ENCODE measurements at places on chromosomes 7 and 10.
A peak's percentile ranks its signal among the peaks of the same experiment; 100 is the strongest.

GRCh38 chr7:49791088-49791741 lies 17.8 kb downstream of the VWC2 start:
- DNase-seq = peak; percentile 69

DNA sequence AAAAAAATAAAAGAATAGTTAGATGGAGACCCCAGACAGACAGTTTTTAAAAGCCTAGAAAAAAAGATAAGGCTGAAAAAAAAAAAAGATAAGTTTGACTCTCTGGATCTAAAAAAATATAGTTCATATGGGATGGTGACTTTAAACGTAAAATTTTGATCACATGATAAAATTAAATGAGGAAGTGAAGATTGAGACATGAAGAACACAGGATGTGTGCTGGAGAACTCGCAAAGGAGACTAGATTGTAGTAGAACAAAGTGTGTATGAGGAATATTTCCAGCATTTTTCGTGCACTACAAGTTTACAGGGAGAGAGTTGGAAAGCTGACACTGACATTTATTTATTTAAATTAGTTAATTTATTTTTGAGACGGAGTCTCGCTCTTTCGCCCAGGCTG lies 286.4 kb downstream of the PRPF18 start:
- DNase-seq = no peak

GRCh38 chr10:86182150-86182549 lies 184.4 kb downstream of the GRID1 start:
- DNase-seq = no peak

DNA sequence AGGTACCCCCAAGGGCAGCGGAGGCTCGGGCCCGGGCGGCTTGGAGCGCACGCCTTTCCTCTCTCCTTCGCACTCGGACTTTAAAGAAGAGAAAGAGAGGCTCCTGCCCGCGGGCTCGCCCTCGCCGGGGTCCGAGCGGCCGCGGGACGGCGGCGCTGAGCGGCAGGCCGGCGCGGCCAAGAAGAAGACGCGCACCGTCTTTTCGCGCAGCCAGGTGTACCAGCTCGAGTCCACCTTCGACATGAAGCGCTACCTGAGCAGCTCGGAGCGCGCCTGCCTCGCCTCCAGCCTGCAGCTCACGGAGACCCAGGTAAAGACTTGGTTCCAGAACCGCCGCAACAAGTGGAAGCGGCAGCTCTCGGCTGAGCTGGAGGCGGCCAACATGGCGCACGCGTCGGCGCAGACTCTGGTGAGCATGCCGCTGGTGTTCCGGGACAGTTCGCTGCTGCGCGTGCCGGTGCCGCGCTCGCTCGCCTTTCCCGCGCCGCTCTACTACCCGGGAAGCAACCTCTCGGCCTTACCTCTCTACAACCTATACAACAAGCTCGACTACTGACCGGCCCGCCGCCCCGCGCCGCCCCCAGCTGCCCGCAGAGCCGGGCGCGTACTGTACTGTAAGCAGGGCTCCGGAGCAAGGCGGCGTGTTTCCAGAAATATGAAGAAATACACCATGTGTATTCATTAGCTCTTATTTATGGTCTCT lies 1.8 kb downstream of the HMX2 start:
- DNase-seq = peak; percentile 36

DNA sequence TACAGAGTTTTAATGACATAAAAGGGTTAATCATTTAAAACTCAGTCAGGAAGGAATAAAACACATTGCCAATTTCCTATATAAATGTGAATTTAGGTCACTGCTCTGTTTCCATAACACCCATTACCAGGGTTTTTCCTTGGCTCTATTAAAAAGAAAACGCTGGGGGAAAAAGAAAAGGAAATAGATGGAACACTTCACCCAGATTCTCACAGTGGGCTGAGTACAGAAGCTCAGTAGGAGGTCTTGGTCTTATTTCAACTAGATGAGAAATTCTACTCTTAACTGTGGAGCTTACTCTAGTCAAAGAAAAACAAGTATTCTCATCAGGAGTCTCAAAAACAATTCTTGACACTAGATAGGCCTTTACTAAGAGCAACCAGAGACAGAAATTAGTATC lies 36.5 kb downstream of the GLUD1 start:
- no peak for DNase-seq

DNA sequence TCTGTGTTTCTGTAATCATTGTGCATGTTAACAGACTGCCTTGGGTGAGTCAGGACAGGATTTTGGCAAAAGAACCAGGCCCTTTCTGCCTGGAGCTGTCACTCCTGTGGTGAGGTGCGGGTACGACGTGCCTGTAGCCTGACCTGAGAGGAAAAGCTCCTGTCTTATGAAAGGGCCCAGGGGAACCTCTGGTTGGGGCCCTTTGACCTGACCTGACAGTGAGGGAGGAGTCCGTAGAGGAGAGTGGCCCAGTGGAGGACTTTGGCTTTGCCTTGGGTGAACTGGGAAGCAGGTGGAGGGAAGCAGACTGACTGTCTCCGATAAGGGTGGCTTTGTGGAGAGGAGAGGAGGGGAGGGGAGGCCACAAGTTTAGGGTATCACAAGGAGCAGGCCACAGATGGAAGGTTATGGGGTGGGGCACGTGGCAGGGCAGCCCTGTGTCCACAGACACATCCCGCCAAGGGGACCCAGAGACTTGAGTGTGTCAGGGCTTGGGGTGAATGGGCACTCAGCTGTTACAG lies 6.9 kb downstream of the PFKP start:
- no peak for DNase-seq

- DNase-seq = no peak
Observed at GRCh38 chr7:40535678-40536077, 400.9 kb downstream of the SUGCT start.

- DNase-seq = no peak
Observed at GRCh38 chr10:119297207-119297968, 90.0 kb downstream of the GRK5 start.

DNA sequence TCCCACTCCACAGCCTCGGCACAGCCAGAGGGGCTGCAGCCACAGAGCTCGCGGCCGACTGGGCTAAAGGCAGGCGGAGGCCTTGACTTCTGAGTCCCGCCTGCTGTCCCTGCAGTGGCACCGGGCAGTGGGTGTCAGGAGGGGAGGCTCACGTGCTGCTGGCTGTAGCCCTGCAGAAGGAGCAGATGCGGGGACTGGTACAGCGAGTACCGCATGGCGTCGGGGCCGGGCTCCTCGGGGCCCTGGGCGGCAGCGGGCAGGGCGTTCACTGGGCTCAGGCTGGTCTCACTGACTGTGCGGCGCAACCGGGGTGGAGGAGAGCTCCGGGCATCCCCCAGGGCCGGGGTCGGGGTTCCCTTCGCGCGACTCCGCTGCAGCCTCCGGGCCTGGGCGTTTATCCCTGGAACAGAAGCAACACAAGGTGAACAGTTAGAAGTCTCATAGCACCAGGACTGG lies 25.6 kb downstream of the PAPOLB start:
- DNase-seq = no peak

- DNase-seq = no peak
Observed at GRCh38 chr10:122246830-122247520, 24.1 kb upstream of the BTBD16 start.

GRCh38 chr7:142733271-142733670 lies 16.0 kb upstream of the PRSS1 start:
- DNase-seq = no peak

DNA sequence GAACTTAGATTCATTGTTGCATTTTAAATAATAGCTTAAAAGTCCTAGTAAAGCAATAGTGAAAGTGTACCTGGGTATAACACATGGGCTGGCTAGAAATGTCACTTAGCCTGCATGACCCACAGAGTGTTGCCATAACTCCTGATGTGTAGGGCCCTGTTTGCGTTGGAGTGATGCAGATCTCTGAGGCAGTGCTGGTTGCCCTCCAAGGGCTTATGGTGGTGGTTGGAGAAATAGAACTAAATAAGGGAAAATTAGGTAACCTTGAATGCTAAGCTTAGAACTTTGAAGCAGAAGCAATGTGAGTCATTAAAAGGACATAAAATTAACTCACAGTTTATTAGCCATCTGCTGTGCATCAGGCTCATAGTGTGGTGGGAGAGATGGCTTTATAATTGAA lies 105.7 kb downstream of the CCNY start:
- no peak for DNase-seq
